ENCODE measurements at places on chromosomes 2 and 18. TPM values are rescaled to one million over a fixed set of nuclear protein-coding genes. Genes with fewer than 3 reads are reported as not detected.

CAPN14 gene
- 0.17 TPM for total RNA-seq

C2orf74 gene
- total RNA-seq: 21.5 TPM

COLEC11 gene
- 0.83 TPM for total RNA-seq

DNA sequence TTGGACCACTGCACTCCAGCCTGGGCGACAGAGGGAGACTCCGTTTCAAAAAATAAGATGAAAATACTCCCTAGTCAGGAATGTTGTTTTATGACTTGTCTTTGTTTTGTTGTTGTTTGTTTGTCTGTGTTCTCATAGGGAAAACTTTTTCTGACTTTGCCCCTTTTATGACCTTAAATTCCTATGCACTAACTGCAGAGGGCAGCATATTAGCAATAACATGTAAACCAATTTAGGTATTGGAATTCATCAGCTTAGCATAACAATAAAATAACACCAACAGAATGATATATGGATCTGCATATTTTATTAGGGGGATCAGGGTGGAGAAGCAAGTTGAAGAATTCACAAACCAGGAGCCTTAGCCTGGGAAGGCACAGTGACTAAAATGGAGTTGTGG is 631.5 kb downstream of the SUCLG1 start:
- no peak overlapping the region for H3K4me3 ChIP-seq
- no peaks in the 10 kb centered on the region for H3K4me1 ChIP-seq
- H3K27ac ChIP-seq: no peak overlapping the region
- no peaks in the 10 kb centered on the region for H3K27me3 ChIP-seq
- no peak for DNase-seq

GRCh38 chr2:29139152-29139551 is 23.9 kb downstream of the CLIP4 start:
- no peak overlapping the region for H3K4me3 ChIP-seq
- H3K4me1 ChIP-seq: no peaks in the 10 kb centered on the region
- H3K27me3 ChIP-seq: no peaks in the 10 kb centered on the region
- no peak for DNase-seq
- H3K36me3 ChIP-seq: peaks cover 3% of the 10 kb centered on the region
- no peak overlapping the region for H3K27ac ChIP-seq

Measured in fibroblast of lung (primary cell).